T1000 (cell line): ENCODE measurements at places on chromosomes 2 and 18.
A peak's percentile ranks its signal among the peaks of the same experiment; 100 is the strongest.

- no peak for DNase-seq
Measured at GRCh38 chr2:125553768-125554167, 1102.2 kb upstream of the GYPC start.

DNA sequence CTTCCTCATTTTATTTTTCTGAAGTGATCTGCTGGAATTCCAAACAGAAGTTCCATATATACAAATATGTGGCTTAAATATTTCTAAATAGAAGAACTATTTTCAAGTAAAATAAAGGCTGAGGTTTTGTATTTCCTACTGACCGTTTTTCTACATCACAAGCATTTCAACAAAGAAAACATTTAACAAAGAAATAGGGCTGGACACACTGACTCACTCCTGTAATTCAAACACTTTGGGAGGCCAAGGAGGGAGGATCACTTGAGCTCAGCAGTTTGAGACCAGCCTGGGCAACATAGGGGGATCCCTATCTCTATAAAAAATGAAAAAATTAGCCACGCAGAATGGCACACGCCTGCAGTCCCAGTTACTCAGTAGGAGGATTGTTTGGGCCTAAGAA is 44.6 kb downstream of the TANK start:
- no peak for DNase-seq

DNA sequence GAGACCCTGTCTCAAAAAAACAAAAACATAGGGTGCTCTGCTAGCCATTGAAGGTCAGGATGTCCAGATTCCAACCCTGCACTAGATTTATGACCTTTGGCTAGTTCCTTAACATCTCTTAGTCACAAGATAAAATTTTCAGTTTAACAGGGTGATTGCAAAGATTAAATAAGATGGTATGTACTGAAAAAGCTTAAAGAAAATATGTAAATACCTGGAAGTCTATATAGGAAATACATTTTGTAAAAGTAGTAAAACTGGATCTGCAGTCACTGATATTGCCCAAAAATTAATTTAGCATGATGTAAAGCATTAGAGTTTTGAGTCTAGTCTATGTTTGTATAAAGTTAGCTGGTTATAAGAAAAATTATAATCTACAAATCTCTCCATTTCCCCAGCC is 5.4 kb upstream of the COX7A2L start:
- no peak for DNase-seq

DNA sequence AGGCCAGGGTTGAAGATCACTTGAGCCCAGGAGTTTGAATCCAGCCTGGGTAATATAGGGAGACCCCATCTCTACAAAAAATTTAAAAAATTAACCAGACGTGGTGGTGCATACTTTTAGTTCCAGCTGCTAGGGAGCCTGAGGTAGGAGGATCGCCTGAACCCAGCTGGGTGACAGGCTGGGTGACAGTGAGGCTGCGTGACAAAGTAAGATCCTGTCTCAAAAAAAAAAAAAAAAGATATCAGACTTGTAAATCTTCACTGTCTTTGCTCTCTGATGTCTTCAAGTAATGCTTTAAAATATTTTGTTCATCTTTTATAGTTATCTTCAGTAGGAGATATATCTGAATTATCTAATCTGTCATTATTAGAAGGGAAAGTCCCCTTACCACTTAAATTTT is 10.5 kb downstream of the CAMKMT start:
- no peak for DNase-seq

- no peak for DNase-seq
Measured at GRCh38 chr2:222295368-222296062, 3.3 kb downstream of the PAX3 start.

- no peak for DNase-seq
Measured at GRCh38 chr2:127024769-127025358, 82.1 kb downstream of the BIN1 start.

DNA sequence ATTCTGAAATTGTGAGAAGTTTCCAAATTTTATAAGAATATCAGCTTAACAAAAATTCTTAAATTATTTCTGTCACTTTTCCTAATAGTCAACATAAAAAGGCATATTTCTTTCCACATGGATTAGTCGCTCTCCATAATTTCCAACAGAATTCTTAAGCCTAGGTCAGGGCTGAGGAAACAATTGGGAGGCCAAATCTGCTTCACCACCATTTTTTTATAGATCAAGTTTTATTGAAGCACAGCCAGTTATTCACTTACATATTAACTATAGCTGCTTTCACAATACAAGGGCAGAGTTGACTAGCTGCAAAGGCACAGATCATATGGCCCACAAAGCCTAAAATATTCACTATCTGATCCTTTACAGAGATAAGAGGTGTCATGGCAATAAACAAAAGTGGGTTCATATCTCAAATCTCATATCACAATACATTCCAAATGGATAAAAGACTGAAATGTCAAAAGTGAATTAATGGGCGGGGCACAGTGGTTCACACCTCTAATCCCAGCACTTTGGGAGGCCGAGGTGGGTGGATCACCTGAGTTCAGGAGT is 18.7 kb downstream of the MEMO1 start:
- no peak for DNase-seq

DNA sequence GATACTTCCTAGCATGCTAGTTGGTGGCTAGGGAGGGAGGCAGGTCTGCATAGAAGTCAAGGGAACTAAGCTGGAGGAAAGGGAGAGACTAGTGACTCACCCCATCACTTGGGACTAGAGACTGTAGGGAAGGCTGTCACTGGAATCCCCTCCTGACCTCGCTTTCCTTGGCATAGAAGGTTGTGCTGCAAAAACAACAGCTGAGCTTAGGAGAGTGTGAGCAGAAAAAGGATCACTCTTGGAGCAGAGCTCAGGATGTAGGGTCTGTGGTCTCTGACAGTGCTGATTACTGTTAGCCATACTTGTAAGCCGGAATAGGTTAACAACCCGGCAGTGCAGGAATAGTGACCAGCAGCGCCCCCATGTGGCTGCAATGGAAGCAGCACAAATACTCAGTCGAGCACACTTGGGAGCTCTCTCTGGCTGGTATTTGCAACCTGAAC is 66.9 kb upstream of the SMAD2 start:
- DNase-seq, result peak; percentile 41

GRCh38 chr18:21911551-21911950 is 171.0 kb downstream of the MIB1 start:
- DNase-seq, result no peak

DNA sequence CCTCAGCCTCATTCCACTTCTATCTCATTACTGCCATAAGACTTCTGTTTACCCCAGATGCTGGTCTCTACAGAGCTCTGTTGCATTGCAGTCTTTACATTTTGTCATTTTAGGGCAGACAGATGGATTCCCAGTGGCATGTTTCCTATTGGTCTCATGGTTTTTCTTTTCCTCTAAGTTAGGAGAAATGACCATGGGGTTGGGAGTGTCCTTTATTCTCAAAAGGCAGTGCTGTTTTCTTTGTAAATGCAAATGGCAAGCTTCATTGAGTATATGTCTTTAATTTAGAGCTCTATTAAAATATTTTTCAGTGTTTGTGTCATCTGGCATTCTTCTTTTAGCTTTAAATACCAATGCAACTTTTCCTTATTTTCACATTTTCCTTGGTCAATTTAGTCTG is 57.0 kb downstream of the MSTN start:
- DNase-seq, result no peak

DNA sequence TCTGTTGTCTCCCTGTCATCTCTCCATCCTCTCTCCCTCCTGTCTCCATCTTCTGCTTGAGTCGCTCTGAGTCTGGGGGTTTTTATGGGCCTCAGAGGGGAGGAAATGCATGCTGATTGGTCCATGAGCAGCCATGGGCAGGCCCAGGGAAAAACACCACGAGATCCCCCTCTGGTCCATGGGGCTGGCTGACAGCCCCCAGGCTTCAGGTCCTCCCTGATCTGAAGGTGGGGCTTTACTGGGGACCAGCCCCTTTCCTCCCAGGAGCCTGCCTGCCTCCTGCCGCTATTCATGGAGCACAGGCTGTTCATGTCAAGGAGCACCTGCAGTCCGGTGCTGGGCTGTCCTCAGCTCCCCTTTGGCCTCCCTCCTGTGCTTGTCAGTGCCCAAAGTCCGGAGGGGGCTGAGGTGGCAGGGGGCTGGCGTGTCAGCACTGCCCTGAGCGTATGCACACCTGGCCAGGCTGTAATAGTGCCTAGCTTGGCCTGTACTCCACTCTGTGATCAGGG is 59.6 kb upstream of the DLX2 start:
- no peak for DNase-seq

GRCh38 chr18:3075491-3075890 is 62.5 kb upstream of the LPIN2 start:
- DNase-seq, result no peak

GRCh38 chr18:22230471-22230945 is 61.1 kb downstream of the GATA6 start:
- peak; percentile 65 for DNase-seq

DNA sequence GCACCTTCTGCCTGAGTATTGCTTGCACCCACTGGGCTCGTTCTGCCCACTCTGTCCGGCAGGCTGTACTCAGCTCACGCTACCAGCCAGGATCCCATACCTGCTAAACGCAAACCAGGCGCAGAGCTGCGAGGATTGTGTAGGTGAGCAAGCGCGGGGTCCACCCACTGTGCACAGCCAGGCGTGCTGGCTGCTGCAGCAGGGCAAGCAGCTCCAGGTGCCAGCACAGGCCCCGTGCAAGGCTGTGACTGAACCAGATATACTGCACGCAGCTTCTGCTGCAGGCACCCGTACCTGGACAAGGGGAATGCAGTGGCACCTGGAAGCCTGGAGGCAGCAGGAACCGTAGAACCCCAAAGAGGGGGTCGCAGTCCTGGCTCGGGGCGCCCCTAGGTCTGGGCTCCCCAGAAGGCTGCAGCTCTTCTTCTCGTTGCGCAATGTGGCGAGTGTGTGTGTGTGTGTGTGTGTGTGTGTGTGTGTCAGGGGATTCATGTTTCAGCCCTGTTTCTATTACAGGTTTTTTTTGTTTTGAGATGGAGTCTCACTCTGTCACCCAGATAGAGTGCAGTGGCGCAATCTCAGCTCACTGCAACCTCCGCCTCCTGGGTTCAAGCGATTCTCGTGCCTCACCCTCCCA is 46.1 kb upstream of the RAB1A start:
- no peak for DNase-seq

GRCh38 chr2:109129356-109129920 is 433 bp downstream of the SH3RF3 start:
- no peak for DNase-seq

- DNase-seq, result no peak
Measured at GRCh38 chr2:195021711-195022507, 635.1 kb upstream of the SLC39A10 start.

GRCh38 chr2:234796045-234796591 is 155.7 kb upstream of the SH3BP4 start:
- no peak for DNase-seq

DNA sequence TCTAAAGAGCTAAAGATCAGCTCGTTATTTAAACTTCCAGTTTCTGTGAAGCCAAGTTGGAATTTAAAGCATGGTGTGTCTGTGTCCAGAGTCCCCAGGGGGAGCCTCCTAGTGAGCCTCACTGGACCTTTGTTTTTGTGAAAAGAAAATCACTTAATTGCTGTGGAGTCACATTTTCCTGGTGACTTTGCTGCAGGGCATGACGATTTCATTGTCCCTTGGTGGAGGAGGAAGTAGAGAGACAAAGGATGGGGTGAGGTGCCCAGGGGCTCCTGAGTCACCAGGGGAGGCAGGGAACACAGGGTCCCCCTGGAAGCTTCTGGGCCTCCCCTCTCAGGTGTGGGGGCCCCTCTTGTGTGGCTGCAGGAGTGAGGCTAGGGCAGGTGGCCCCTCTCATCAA is 19.7 kb downstream of the ATP6V1C2 start:
- no peak for DNase-seq

DNA sequence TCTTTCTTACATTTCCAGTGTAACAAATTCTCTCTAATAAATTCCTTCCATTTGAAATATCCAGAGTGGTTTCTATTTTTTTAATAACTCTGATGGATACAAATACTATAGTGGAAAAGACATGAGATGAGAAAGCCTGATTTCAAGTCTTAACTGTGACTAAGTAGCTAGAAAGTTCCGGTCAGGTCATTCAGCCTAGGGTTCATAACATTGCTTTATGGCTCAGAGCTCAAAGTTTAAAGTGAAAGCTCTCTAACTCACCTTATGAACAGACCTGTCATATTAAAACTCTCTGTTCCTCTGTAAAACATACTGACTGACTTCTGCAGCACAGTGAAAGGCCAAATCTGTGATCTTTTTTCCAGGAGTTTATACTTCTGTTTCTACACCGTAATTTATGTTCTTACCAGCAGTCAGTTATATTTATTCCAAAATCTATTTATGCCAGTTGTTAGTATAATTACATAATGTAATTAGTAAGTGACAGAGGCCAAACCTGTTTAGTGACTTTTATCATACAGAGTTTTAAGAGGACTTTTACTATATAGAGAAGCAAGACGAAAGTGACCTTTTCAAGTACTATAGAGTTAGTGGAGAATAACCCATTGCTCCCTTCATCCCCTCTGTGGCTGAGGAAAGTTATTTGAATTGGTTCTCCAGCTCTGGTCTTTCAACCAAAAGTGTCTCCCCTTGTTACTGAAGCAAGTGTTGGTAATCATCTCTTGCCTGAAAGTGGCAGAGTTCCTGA is 118.8 kb upstream of the PDE1A start:
- no peak for DNase-seq

GRCh38 chr18:13366541-13366940 is 148.0 kb downstream of the LDLRAD4 start:
- no peak for DNase-seq

GRCh38 chr2:240433973-240434727 is 1.3 kb upstream of the GPC1 start:
- peak; percentile 76 for DNase-seq

- DNase-seq, result no peak
Measured at GRCh38 chr2:237786936-237787335, 11.6 kb upstream of the RBM44 start.

GRCh38 chr2:121071034-121071504 is 213.9 kb downstream of the TFCP2L1 start:
- peak; percentile 69 for DNase-seq

DNA sequence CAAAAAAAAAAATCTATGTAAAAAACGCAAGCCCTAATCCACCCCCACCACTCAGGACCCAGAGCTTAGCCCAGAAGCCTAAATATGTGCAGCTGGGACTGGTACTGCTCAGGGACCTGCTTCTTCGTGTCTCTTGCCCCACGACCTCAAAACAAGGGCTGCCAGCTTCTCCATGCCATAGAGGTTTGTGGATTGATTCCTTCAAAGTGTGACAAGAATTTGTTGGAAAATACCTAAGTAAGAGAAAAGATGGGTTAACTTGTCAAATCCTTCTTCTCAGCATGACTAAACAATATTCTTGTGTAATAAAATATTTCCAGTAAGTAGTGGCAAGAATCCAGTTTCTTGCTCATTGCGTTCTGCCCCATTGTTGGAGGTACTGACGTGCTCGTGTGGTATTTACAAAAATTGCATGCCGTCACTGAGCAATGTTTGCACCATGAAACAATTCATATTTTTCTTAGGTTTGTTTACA is 825 bp upstream of the SCYGR1 start:
- no peak for DNase-seq

DNA sequence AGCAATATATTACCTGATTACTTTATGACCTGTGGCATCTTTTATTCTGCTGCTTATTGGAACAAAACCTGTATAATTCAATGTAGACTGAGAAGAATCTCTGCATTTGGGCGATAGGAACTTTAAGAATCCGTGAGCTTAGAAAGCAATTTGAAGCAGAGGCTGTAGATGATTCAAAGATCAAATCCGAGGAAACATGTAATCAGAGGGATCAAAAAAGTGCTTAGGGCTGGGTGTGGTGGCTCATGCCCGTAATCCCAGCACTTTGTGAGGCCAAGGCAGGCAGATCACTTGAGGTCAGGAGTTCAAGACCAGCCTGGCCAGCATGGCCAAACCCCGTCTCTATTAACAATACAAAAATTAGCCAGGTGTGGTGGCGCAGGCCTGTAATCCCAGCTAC is 198.4 kb downstream of the MTX2 start:
- DNase-seq, result no peak
